ENCODE measurements at places on chromosomes 4 and X.

DNA sequence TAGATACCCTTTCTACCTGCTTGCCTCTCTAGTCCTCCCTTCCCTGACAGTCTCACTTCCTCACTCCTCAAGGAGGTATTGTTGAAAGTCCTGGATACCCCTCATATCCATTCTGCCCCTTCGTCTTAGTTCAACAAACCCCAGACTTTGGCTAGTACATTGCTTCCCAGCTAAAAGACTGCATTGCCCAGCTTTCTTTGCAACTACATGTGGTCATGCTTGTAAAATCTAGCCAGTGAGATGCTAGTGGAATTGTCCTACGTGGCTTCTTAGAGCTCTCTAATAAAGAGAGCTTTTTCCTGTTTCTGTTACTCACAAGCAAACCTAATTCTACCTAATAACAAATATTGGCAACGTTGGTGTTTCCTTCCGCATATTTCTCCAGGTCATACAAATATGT, 237.9 kb upstream of the PSAPL1 start:
- no peak for DNase-seq

DNA sequence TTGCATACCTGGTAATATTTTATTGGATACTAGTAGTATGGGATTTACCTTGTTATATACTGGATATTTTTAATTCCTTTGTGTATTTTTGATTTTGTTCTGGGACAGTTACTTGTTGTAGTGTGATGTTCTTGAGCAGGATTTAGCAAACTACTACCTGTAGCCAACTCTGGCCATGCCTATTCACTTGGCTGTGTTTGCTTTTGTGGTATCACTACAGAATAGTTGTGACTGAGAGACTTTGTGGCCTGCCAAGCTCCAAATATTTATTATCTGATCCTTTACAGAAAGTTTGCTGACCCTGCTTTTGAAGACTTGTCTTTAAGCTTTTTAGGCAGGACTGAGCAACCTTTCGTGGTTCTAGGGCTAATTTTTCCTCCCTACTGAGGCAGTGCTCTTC, 17.8 kb downstream of the ZCCHC4 start:
- DNase-seq = no peak

- DNase-seq = no peak
Measured at GRCh38 chrX:116657071-116657470, 194.3 kb upstream of the CT83 start.

DNA sequence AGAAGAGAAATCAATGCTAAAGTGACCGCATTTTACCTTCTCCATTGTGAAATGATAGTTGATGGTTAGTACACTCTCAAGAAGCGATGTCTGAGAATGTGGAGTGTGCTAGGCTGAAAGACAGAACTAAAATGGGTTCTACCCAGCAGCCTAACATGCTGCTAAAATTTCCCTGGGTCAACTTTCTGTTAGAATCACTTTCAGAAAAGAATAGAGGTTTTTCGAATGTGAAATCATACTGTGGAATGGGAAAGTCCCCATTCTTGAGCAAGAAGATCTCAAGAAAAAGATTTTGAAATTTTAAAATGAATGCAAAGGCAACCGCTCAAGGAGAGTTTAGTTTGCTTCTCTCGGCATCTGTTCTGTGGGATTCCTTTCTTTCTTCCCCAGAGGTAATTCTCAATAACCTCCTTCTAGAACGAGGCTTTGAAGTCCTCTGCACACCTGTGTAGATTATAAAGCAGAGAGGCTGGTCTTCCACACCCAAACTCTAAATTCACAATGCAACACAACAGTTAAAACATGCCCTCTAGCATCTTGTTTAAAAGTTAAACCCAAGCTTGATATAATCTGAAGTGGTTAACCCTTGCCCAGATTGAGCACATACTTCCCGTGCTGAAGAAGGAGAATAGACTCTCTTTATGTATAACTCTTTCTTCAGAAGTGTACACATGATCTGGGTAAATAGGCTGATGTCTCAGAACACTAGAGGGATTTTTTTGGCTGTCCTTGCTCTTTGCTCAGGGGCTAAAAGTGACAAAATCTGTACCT, 208.7 kb upstream of the KLF3 start:
- DNase-seq = no peak

DNA sequence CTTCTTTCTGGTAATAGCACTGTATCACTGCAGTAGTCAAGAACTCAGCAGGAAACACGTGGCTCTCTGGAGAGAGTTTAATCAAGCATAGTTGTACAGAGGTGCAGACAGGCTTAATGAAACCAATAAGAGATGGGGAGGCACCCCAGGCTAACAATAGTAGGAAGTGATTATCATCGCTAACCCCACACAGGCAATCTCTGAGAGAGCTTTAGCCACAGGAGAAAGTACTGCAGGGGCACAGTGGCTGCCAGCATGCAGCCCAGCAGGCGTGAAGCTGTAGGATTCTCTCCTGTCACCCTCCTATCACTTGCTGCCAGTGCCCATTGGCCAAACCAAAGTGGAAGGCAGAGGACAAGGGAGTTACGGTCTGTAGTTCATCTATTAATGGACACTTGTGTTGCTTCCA, 450.0 kb upstream of the RASGEF1B start:
- DNase-seq = peak; percentile 52

GRCh38 chr4:87975466-87975865, at the start of gene SPP1:
SPP1 (plus strand) TSS chr4:87975714; CDS start chr4:87976896, 1,182 bp downstream.
- DNase-seq = peak; percentile 90

- DNase-seq = no peak
Measured at GRCh38 chr4:8675906-8676305, 83.3 kb downstream of the CPZ start.

GRCh38 chr4:187357821-187358220, 634.2 kb upstream of the FAT1 start:
- no peak for DNase-seq

DNA sequence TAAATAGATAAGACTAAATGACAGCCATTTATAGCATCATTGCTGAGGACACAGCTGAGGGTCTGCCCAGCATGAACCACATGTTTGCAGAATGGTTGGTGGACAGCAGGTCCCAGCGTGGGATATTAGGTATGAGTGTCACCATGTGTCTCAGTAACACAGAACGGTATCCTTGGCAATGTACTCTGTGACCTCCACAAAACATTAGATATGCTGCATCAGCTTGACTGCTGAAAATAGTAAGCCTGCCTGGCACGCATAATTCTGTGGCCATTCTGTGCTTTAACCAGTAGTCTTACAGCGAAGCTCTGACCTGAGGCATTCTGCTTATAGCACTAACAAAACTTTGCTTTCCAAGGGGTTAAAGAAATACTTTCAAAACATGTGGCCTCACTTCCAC, 32.0 kb downstream of the LIMCH1 start:
- no peak for DNase-seq

DNA sequence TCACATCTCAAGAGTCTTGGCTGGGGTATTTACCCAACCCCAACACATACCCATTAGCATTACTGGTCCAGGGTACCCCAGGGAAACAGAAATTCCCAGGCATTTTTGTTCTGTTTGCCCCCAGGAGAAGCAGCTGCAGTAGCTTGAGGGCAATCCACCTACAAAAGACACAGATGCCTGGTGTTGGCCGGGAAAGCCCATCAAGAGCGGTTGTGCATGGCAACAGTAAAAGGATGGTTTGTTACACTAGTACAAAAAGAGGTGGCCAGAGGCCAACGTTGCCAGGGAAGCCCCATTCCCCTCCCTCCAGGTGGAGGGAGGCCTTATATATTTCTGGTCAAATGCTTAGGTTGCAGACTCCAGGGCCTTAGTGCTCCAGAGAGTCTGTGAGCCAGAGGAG, 637.8 kb downstream of the BCOR start:
- DNase-seq = no peak

DNA sequence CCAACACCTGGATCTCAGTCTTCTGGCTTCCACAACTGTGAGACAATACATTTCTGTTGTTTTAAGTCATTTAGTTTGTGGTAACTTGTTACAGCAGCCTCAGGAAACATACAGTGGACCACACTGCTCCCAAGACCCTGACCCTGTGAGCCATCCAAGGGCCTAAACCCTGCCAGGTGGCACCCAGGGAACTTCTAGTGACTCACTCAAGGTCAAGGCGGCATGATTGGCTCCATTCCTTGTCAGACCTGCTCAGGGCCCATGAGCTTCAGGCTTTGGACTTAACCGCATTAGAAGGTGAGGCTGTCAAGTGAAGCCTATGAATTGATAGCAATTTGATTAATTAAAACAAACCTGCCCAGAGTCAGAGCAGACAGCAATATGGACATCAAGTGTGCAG, 165.7 kb upstream of the MAMLD1 start:
- no peak for DNase-seq

DNA sequence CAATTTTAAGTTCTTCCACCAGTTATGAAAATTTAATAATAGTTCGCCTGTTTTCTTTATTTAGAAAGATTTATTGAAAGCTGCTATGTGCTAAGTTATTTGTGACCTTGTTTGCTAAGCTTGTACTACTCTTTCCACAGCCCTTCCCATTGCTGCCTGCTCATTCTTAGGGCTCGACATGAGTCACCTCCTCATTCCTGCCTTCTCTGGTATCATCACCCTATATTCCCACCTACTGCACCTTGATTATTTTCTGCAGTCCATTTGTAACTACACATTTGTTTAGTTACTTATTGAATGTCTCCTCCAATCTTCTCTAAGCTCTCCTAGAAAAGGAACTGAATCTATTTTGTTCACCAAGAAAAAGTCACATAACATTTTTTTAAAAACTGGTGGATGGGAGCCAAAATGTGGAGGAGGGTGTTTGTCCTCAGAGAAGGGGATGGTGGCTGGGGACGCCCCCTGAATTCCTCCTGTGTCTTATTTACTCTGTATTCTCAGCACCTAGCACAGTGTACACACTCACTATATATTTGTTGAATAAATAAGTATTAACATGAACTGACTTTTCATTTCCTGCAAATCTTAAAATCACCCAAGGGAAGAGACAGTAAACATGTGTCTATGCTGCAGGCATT, 3.7 kb upstream of the RAB9A start:
- no peak for DNase-seq

GRCh38 chrX:38151441-38151840, 69.2 kb downstream of the SRPX start:
- no peak for DNase-seq

DNA sequence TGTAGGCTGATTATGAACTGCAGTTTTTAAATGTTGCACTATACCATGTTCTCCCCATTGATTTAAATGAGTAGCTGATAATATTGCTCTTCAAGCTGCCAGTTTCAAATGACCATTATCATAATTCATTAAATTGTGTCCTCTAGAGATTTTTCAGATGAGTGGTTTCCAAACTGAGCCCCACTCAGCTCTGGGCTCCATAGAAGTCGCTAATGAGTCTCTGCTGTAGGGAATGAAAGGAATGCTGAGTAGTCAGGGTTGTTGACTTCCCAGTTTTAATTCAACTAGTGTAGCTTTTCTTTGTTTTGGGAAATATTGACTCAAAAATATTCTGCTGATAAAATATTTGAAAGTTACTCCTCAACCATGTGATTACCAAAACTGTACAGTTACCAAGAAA, 1081.1 kb downstream of the ARAP2 start:
- DNase-seq = no peak

GRCh38 chr4:163558539-163559044, 64.1 kb downstream of the TMA16 start:
- no peak for DNase-seq

DNA sequence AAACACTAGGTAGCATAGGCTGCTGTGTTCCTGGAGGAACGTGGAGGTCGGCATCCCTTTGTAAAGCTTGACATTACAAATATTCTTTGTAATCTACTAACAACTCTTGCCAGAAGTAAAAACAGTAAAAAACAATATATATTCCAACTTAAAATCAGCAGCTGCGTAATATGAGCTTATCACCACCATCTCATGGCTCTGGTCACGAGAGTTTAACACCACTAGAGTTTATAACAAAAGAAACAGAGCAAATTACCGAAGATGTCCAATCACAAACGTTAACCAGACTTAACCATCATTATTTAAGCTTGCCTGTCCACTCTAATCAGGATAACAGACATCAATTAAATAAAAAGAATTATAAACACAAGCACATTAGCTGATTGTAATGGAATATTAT, 236.7 kb downstream of the PCDH7 start:
- no peak for DNase-seq

- DNase-seq = no peak
Measured at GRCh38 chr4:150682126-150682525, 100.2 kb downstream of the MAB21L2 start.

DNA sequence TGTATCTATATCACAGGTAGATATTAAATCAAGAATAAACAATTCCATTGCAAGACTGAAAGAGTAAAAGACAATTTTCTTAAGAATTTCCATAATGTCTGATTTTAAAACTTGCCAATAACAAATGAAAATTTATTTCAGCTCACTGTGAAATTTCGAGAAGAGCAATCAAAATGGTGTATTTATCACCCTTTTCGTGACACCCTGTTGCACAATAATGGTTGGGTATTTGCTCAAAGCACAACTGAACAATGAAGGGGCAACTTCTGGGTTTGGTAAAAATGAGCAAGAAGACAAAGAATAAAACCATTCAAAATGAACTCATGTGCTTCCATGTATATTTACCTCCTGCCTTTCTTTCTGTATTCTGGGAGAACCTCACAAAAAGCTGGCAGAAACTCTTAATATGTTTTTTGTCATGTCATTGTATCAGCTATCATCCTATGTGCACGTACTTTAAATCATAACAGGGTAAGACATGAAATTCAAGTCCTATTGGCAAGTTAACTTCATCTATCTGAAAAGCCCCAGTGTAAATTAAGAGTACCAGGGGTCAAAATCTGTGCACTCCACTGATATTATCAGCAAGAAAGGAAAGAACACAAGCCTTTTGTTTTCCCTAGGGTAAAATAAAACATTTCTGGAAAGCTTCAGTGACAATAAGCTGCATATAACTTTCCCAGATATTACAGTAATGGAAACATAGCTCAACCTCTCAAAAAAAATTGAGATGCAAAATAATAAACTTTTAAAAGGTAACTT, 126.9 kb upstream of the CBR4 start:
- DNase-seq = no peak

DNA sequence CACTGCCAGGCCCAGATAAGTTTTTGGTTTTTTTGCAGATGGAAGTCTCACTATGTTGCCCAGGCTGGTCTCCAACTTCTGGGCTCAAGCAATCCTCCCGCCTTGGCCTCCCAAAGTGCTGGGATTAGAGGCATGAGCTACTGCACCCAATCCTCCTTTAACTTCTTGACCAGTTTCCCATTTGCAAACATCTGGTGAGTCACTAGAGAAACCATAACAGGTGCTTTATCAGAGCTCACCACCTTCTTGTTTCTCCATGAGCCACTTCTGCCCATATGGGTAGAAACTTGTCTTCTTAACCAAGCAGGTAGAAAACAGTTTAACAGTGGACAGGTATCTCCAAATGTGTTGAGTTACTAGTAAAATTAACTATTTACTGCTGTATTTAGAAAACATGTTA, 128.4 kb upstream of the AP1S2 start:
- DNase-seq = no peak

- no peak for DNase-seq
Measured at GRCh38 chrX:54093571-54093970, 49.3 kb upstream of the PHF8 start.

- DNase-seq = no peak
Measured at GRCh38 chr4:102849579-102850104, 19.1 kb upstream of the CISD2 start.

GRCh38 chrX:12610079-12610478, 181.1 kb upstream of the PRPS2 start:
- DNase-seq = no peak

GRCh38 chrX:101347859-101348451, 587 bp downstream of the TIMM8A start:
- no peak for DNase-seq

- DNase-seq = no peak
Measured at GRCh38 chr4:183366206-183366835, 44.1 kb upstream of the CLDN24 start.

Measured in endodermal cell (in vitro differentiated cells).